ENCODE measurements at places on chromosomes 4 and X.

- DNase-seq = no peak
Measured at GRCh38 chrX:44871931-44872820, 812 bp upstream of the KDM6A start.

GRCh38 chr4:111209706-111210105 lies 586.8 kb upstream of the PITX2 start:
- no peak for DNase-seq

GRCh38 chrX:39816871-39817731 lies 280.7 kb downstream of the BCOR start:
- DNase-seq = no peak

GRCh38 chr4:183106839-183107238 lies 7.8 kb downstream of the WWC2 start:
- DNase-seq = no peak

DNA sequence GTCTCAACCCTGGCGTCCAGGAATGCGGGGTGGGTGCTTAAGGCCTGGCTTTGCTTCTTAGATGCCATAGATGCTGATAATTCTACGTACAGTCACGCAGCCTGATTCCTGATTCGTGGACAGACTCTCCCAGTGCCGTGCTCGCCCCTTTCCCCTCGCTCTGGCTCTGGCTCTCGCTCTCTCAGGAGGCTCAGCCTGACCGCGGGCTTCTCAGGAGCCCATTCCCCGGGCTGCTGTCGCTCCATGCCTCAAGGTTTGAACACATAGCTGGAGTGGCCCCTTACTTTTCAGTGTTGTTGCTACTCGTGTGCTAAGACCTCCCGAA lies 59.2 kb upstream of the ZC4H2 start:
- no peak for DNase-seq

DNA sequence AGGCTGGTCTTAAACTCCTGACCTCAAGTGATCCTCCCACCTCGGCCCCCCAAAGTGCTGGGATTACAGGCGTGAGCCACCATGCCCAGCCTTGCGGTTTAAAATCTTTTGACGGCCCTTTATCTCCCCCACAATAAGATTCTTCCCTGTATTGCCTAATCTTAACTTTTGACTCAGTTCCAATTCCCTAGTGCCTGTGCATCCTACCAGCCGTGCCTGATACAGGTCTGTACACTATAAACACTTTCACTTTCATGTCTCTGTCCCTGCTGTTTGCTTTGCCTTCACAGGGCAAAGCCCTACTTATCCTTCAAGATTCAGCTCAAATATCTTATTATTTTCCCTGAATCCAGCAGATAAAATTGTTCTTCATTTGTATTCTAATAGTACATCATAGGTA lies 74.6 kb downstream of the WDR44 start:
- no peak for DNase-seq

DNA sequence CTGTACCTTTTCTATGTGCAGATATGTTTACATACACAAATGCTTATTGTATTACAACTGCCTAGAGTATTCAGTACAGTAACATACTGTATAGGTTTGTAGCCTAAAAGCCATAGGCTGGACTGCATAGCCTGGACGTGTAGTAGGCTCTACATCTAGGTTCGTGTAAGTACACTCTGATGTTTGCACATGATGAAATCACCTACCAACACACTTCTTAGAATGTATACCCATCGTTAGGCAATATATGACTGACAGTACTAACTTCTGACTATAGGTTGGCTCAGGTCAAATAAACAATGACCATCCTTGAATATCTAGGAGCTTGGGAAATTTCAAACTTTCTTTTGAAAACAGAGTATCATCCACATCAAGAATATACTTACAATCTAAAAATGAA lies 139.0 kb downstream of the CORIN start:
- DNase-seq = no peak

DNA sequence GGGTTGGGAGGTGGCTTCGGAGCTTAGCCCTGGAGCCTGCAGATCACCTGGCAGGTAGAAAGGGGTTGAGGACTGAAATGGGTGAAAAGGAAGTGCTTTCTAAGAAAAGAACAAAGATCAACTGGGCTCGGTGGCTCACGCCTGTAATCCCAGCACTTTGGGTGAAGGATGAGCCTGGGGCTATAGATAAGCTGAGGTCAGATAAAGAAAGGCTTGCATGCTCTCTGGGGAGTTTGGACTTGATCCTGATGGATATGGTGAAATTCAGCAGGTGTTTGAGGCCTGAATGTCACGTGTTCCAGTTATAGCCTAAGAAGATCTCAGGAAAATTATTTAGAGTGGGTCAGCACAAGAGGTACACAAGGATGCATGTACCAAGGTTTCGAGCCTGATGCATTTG lies 40.8 kb downstream of the SLC34A2 start:
- DNase-seq = no peak

DNA sequence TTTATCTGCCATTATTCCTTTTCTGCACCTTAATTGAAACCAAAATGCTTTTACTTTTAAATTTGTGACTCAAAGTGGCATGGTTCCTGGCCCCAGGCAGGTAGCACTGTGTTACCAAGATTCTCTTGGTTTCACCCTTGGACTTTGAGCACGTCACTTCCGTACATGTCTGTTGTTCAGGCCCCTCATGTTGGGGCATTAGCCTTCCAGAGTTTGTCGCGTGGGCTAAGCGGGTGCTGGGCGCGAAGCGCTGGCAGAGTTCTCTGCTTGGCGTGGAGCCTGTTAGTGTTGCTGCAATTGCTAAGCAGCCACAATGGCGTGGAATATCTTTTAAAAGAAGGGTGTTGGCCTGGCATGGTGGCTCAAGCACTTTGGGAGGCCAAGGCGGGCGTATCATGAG lies 14.0 kb upstream of the TADA2B start:
- no peak for DNase-seq

DNA sequence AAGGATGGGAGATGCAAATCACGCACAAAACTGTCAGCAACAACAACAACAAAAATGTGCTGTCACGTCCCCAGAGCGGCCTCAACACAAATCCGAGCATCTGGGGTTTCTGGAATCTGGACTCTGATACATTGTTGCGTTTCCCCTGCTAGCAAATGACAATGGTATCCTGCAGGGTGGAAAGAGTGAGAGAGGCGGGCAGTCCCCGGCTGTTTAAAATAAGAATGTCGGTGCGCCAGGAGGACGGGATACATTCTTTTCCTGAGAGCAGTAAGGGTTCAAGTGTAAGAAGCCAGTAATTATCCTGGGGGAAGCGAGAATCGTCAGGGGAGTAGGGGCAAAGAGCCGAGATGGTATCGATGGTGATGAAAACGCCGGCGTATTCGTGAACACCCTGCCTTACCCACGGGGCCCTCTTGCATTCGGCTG lies 310.2 kb downstream of the ASMT start:
- DNase-seq = no peak

- DNase-seq = no peak
Measured at GRCh38 chrX:85017721-85018120, 14.0 kb downstream of the APOOL start.

DNA sequence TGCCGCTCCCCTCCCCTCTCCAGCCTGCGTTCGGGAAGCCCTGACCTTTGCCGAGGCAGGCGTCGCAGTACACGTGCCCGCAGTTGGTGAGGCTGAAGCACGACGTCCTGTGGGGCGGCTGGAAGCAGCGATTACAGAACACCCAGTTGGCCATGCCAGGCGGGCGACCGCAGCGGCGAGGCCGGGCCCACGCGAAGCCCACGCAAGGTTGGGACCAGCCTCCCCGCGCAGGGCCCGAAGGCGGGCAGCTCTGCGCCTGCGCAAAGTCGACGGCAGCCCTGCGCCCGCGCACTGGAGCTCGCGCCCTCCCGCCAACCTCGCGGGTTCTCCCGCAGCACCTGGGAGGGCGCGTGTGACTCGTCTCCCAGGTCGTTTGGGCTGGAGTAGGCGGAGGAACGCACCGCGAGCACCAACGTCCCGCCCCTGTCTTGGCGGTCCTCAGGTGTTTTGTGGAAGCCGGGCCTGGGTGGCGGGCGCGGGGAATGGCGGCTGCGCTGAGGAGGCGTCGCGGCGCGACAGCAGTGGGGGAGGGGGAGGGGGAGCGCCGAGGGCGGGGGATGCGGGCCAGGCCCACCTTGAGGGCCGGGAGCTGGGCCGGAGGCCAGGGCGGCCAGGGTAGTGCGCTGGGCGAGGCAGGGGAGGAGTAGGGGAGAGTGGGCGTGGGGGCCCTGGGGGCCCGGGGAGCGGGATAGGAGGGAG lies at the start of gene RNF212:
TSS of gene RNF212 (minus strand) at position 254 of the 699 bp plus-strand sequence. CDS start at position 154, 100 bp downstream.
- no peak for DNase-seq

- no peak for DNase-seq
Measured at GRCh38 chr4:98151145-98151924, 8.1 kb upstream of the STPG2 start.

- no peak for DNase-seq
Measured at GRCh38 chr4:128060121-128060698, 902 bp upstream of the LARP1B start.

DNA sequence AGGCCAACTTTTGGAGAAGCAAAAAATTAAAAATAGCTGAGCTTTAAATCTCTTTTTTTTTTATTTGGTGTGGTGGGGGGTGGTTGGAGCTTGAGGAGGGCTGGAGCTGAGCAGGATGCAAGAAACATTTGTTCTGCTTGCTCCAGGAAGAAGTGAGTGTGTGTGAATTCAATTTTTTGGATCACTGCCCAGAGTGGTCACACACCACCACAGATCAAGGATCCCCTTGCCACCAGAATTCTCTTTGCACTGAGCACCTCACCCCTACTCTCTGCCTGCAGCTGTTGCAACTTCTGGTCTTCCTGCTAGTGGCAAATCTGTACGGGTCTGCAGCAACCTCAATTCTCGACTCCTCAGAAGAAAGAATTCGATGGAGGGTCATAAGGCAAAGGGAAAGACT lies 19.9 kb upstream of the PLP1 start:
- DNase-seq = no peak

GRCh38 chr4:89541998-89542397 lies 234.4 kb upstream of the GPRIN3 start:
- no peak for DNase-seq

GRCh38 chrX:39642071-39642470 lies 455.7 kb downstream of the BCOR start:
- DNase-seq = no peak

- no peak for DNase-seq
Measured at GRCh38 chrX:153780678-153781427, at the start of gene SRPK3. SRPK3 (plus strand) TSS chrX:153781041; CDS start chrX:153781087, 46 bp downstream.

DNA sequence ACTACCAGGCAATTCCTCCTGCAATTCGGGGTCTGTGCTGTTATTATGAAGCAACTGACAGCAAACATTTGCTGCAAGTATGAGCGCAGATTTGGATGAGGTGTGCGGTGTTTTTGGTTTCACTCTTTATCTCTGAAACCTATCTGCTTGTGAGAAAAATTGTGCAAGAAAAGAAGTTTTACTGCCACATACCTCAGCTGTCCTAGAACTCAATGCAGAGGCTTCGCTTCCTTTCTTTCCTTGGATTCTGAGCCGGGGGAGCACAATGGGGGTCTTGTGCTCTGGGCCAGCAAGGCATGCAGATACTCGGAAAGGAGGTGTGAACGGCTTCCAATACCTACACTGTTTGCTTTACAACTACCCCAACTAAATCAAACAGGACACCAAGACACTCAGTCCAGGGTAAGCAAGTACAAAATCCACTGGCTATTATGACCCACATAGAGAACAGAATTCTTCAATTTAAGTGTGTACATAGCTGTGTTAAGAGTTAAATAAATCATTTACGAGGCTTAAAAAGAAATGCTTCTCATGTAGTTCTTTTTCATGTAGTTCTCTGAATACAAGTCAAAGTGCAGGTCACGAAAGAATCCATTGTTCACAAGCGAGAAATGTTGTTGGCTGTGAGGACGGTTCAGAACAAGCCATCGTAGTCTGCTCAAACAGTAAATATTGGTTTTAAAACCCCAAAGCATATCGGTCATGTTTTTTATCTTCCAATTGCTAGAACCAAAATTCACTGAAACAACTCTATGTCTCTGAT lies 1.1 kb downstream of the SORBS2 start:
- DNase-seq = no peak

GRCh38 chr4:150145946-150146340 lies 67.7 kb downstream of the DCLK2 start:
- DNase-seq = no peak

- DNase-seq = no peak
Measured at GRCh38 chr4:20832826-20833225, 132.6 kb downstream of the PACRGL start.

DNA sequence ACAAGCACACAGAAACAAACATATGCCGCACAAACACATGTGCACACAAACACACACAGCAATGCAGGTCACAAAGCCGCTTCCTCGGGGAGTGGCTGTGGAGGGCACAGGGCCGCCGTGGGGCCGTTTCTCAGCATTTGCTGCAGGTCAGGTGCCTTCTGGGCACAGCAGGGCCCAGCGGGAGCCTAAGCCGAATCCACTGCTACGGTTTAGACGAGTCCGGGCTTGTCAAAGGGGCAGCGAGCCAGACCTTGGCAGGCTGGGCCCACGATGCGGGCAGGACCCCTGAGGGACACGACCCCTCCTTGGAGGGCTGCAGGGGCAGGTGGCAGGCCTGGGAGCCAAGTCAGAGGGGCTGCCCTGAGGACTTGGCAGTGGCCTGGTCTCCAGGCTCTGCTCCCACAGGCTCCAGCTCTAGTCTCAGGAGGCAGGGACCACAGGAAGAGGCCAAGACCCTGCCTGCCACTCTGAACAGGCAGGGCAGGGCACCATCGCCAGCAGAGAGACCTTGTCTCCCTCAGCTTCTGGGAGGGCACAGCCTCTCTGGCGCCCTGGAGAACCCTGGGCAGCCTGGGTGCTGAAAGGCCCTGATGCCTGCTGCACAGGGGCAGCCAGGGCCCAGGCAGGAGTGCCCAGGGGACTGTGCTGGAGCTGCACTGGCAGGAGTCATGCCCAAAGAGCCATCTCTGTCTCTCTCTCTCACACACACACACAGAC lies 5.5 kb upstream of the ATP2B3 start:
- no peak for DNase-seq

DNA sequence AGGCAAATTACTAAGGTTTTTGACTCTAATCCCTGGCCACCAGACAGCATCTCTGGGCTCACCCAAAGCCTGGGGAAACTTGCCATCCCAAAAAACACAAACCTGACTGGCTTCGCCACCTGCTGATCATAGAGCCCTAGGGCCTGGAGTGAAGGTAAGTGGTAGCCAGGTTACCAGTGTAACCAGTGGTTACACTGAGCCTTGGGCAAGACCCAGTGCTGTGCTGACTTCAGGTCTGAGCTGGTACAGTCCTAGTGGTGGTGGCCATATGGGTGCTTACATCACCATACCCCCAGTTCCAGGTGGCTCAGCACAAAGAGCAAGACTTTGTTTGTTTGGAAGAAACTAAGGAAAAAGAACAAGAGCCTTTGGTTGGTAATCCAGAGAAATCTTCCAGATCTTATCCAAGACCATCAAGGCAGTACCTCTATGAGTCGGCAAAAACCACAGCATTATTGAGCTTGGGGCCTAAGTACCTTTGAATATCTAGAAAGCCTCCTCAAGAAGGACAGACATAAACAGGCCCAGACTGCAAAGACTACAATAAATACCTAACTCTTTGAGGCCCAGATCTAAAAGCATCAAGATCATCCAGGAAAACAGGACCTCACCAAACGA lies 13.7 kb downstream of the MED14 start:
- no peak for DNase-seq

DNA sequence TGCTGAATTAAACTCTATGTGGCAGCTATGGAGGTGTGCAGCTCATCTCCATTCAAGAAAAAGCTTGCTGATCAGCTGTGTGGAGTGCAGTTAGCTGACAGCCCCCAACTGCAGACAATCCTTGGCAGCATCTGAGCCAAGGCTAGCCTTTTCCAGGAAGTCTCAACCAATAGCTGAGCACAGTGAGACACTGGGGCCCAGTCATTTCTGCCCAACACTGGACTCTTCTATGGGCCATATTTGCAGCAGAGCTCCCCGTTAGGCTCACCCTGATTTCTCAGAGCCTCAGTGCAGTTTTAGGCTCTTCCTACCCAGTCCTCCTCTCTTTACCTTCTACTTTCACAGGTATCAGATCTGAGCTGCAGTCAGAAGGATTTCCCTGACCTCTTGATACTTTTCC lies 12.9 kb downstream of the DDX53 start:
- DNase-seq = no peak

Data from BJ (cell line).